SK-MEL-5 (cell line): ENCODE measurements at places on chromosomes 2 and 18.

GRCh38 chr18:59279722-59280121, 6.5 kb upstream of the RAX start:
- no peak for DNase-seq

DNA sequence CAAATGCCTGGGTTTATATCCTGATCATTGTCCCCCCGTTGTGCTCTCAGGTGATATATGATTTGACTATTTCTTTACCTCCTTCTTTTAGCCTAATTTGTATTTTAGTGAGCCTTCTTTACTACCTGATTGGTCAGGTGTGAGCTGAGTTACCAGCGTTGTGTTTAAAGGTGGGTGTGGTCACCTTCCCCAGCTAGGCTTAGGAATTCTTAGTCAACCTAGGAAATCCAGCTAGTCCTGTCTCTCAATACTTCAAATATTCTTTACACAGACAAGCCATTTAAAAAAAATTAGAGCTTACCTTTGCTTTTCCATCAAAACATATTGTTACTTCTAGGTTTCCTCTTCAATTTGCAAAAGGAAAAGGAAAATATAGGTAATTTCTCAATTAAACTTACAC, 30.2 kb downstream of the KYNU start:
- no peak for DNase-seq

- DNase-seq = no peak
These were observed 492.1 kb upstream of the MYT1L start for GRCh38 chr2:2823061-2823753.

GRCh38 chr2:207083361-207084110, 82.2 kb downstream of the KLF7 start:
- DNase-seq = no peak

DNA sequence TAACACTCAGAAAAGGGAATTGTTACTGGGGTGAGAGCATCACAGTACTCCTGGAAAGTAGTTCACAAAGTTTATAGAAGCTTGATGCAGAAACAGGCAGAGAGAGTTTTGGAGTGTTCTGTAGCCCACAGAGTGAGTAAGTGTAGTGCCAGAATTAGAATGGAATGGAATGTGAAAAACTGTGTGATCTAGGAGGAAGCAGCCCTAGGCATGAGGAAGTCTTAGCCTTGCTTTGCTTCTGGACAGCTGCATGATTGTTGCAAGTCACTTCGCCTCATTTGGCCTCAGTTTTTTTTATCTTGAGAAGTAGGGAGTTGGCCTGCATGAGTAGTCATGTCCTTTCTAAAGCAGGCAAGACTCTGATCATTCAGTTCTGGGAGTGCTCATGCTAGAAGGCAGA, 10.9 kb downstream of the SERPINB12 start:
- peak; percentile 38 for DNase-seq

DNA sequence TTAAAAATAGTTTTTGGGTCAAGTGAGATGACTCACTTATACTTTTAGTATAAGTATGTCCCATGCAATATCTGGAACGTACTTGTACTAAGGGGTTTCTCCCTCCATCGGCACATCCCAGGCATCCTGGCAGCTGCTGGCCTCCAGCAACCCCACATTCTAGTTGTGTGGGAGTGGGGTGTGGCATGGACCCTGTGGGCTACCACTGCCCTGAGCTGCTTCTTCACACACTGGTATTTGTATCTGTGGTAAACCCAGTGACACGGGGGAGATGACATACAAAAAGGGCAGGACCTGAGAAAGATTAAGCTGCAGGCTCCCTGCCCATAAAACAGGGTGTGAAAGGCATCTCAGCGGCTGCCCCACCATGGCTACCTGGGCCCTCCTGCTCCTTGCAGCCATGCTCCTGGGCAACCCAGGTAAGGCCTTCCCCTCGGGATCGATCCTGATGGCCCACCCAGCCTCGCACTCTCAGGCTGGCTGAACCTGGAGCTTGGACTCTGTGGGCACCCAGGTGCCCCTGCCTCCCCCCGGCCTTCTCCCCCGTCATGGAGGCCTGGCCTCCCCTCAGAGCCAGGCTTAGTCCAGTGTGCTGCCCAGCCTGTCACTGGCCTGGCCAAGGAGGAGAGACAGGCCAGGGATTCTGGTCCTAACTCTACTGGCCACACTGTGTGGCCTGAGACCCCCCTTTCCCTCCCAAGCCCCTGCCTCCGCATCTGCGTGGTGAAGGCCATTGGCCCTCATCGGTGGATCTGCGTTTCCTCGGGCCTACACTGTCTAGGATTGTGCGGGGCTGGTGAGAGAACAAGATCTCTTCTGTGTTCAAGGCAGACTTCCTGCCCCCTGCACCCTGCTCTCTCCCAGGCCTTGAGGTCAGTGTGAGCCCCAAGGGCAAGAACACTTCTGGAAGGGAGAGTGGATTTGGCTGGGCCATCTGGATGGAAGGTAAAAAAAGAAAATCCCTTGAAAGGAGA, at the start of gene GNLY:
Gene GNLY (plus strand): TSS at position 307 of the 974 bp plus-strand sequence. CDS start 61 bp downstream, at position 368.
- DNase-seq = no peak

DNA sequence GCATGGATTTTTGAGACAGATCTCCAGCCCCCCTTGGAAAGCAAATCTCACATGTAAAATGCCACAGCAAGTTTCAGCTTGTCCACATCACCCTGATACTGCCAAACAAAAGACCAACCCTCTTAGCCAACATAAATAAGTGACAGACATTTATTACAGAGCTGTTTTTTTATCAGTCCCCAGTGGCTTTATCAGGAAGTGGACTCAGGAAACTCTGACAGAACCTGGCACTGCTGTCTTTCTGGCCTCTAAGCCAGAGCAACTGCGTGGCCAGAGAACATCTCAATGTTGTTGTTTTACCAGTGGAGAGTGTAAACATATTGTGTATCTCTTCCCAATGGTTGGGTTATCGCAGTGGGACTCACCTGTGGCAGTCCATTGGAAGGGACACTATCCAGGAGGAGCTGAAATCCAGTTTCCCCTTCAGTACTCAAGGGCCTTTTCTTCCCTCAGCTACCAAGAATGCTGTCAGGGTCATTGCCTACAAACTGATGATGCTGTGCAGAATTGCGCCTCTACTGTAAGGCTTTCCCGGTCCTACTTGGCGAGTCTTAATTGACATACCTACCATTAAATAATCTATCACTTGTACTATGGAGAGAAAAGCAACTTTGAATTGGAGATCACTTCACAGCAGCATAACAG, 22.0 kb downstream of the SLC14A1 start:
- DNase-seq = no peak

GRCh38 chr18:49841236-49842217, 28.2 kb upstream of the ACAA2 start:
- DNase-seq = no peak
